NCI-H1930 (cell line): ENCODE measurements at places on chromosomes 16 and 17.

- no peak for DNase-seq
These were observed 4.8 kb downstream of the RNF222 start for GRCh38 chr17:8392674-8393469.

- DNase-seq, result no peak
These were observed 57.1 kb upstream of the EMP2 start for GRCh38 chr16:10637337-10638037.

DNA sequence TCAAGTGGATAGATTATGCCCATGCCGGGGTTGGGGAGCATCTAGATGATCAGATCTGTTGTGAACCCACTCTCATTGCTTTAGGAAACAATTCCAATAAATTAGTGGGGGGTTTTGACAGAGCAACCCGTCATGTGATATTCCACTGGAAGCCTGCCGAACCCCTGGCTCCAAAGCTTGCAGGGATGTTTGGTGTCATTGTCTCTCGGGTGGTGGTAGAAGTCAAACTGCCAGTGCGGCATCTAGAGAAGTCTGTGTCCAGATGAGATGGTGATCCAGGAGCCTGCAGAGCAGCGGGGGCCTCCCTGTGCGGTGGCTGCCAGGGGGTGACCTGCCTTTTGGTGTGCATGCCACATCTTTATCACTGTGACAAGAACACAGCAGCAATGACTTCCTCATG lies 91.7 kb downstream of the SHISA6 start:
- no peak for DNase-seq

- no peak for DNase-seq
These were observed 276.1 kb downstream of the SLC39A11 start for GRCh38 chr17:72816406-72816805.

DNA sequence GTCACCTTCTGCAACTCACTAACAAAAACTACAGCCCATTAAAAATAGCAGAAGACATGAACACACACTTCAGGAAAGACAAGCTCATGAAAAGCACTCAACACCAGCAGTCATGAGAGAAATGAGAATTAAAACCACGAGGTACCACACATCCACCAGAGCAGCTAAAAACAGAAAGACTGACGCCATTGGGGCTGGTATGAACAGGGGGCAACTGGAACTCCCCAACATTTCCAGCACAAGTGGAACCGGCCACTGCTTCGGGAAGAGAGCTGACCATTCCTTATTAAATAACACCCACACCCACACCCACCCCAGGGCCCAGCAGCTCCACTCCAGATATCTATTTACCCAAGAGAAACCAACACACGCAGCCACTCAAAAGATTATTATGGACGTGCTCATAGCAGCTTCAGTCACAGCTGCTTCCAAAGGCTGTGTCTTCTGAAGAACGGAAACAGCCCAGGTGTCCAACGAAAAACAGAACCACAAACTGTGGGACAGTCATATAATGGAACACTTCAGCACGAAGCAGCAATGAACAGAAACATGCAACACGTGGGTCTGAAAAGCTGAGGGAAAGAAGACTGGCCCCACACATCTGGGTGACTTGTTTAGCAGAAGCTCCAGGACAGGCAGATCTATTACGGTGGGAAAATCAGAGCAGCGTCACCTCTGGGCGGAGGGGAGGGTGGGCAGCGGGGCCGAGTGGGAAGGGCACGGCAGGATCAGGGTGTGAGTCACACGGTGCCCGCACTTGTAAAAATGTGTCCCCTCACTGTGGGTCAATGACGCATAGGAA lies 41.1 kb downstream of the KLHDC4 start:
- no peak for DNase-seq

DNA sequence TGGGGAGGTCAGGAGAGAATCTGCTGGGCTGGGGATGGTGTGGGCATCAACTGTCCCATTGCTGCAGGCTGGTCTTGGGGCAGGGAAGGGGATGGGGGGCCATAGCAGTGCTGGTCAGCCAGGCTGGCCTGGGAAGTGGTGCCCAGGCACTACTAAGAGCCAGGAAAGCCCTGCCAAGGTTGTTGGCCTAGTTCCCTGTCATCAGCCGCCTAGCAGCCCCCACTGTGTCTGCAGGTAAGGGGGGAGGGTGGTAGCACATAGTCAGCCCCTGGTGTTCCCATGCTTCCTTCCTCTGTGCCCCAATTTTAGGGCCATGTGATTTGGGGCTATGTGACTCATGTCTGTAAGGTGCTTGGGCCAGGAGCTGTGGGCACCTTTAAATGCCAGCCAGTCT lies 17.8 kb downstream of the GJD3 start:
- no peak for DNase-seq

DNA sequence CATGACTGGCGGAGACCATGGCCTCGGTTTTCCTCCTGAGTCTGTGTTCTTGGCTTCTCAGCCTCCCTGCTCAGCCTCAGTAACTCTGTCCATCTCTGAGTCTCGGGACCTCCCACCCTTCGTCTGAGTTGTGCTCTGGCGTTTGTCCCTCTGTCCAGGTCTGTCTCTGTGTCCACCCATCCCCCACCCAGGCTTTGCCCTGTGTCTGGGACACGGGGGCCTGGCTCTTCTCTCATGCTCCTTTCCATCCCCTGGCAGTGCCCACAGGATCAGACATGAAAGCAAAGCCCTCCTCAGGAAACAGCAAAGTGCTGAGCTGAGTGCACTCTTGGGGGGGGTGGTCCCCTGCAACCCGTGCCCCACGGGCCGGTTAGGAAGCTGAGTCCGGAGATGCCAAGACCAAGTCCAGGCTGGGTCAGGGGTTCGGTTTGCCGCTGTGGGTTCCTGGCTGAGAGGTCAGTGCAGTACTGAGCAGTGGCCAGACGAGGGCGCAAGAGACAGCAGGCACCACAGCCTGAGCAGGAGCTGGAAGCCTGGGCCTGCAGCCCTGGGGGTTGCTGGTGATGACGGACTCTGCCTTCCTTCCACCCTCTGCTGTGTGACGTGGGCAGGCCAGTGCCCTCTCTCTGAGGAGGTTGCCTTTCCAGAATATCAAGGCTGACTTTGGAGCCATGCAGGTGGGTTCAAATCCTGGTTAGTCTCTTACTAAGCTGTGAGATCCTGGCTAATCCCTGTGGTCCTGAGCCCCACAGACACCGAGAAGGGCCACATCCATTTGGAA lies 2.5 kb downstream of the P2RX1 start:
- DNase-seq, result no peak

DNA sequence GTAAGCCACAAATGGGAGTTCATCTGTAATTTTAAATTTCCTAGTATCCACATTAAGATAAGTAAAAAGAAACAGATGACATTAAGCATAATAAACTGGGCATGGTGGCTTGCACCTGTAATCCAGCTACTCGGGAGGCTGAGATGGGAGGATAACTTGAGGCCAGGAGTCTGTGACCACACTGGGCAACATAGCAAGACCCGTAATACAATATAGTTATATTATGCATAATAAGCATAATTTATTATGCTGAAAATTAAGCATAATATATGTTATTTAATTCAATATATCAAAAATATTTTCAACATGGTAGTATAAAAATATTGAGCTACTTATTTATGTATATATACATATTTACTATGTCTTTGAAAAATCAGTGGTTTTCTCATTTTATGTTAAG lies 48.2 kb downstream of the RNF135 start:
- DNase-seq, result no peak

DNA sequence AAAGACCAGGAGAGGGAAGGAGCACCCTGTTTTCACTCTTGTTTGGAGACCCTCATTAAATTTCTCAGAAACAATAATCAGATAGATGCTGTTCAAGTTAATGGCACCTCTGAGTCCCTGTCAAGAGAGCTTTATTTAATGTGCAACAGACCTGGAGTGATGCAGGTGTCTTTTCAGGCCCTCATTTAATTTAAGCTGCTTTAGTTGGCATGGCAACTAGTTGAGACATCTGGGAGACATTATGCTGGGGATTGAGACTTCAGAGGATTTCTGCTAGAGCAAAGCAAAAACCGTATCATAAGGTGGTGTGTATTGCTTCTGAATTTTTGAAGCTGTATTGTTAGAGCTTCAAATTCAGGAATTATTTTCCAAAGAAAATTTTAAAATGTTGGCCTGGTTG lies 108.5 kb downstream of the NLK start:
- DNase-seq, result peak; percentile 83

DNA sequence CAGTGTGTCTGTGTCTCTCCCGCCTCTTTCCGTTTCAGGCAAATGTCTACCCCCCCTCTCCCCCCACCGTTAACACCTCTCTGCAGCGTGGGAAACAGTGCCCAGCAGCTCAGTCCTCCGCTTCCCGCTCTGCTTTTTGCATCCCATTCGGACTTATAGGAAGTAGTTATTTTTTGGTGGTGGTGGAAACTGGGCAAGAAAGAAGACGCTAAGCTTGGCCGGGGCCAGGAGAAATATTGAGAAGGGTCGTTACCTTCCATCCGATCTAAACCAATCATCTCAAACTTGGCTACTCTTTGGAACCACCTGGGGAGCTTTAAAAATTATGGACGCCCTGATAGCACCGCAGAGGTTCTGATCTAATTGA lies 499 bp upstream of the HLF start:
- no peak for DNase-seq

DNA sequence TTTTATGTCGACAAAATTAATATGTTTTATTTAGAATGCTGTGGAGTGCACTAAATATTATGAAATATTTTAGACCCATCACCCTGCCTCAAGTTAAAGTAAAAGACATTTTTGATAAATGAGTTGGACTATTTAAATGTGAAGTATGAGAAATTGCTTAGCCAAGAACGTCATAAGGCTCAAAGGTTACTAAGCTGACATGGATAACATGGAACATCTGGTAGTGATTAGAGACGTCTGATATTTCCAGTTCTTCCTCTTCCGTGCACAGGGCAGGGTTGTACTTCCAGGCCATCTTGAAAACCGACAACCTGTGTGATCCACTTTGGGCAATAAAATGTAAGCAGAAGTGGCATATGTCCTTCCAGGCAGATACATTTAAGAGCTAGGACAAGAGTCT lies 7.2 kb upstream of the CCL8 start:
- no peak for DNase-seq

DNA sequence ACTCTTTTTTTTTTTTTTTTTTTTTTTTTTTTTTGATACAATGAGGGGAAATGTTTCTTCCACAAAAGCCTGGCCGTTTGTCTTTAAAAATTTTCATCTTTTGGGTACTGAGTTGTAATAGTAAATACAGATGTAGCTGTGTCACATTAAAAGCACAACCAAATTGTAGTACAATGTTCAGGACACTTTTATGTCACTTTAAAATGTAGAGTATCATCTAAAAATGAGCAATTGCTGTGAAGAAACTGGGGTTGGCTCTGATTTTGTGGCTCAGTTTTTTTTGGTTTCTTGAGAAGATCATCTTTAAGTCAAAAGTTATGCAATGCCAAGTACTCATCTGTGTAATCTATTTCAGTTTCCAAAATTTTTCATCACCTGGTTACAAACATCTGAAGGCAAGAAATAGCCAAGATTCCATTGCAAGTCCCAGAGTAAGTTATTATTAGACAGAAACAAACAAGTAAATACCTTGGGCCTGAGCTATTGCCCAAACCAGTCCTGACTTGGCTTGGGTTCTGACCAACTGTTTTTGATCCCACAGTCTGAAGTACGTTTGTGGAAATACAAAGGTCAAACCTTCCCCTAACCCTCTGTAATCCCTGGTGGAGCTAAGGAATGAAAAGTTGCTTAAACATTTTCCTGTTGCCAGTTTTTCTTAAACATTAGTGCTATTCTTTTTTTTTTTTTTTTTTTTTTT lies 717.2 kb downstream of the WWOX start:
- no peak for DNase-seq

- DNase-seq, result no peak
These were observed 6.7 kb upstream of the PRPSAP2 start for GRCh38 chr17:18851201-18851600.

DNA sequence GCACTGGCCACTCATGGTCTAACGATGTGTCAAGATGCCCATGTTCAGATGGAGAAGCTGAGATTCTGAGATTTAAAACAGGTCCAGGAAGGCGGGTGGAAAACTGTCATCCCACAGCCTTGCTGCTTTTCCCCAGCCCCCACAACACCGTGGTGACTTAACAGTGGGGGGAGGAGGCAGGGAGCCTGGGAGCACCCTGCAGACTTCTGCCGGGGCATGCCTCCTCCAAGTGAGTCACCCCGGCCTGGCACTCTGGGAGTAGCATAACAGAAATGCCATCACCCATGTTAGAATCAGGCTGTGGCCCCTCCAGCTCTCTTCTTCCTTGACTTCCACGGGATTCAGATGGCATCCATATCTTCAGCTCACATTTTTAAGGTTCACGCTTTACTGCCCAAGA lies 164.8 kb downstream of the CBLN1 start:
- DNase-seq, result no peak

- DNase-seq, result no peak
These were observed 249.3 kb upstream of the CIBAR2 start for GRCh38 chr16:85361441-85362118.

- DNase-seq, result no peak
These were observed 32.0 kb upstream of the MRPS23 start for GRCh38 chr17:57881783-57882351.
